Stromal cell of bone marrow (primary cell): ENCODE measurements at places on chromosomes 3 and 15.

DNA sequence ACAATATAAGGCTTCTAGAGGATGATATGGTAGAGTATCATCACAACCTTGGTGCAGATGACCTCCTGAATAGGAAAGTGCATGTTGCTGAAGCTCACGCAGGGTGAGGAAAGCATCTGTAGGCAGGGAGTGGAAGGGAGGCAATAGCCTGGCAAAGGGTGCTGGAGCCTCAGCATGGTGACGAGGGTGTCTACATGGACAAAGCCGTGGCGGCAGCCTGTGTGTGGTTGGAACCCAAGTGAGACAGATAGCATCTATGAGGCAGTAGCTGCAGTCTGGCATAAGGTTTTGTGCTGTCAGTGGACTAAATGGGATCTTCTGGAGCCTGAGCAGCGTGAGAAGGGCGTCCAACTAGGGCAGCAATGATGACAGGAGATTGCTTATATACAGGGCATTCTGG is 132.5 kb downstream of the DLG1 start:
- no peak for DNase-seq

DNA sequence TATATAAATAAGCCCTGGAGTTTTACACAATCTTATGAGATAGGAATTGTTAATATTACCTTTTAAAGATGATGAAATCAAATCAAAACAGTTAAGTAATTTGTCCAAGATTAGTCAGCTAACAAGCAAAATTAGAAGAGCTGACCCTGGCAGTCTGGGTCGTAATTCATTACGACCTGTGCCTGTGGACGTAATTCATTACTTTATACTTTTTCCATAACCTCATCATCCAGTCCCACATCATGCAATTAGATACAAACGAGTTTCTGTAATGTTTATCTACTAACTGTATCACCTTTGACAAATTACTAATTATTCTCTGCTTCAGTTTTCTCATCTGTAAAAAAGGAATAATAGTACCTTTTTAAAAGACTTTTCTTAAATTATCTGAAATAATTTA is 665.9 kb downstream of the ZBBX start:
- DNase-seq: no peak

DNA sequence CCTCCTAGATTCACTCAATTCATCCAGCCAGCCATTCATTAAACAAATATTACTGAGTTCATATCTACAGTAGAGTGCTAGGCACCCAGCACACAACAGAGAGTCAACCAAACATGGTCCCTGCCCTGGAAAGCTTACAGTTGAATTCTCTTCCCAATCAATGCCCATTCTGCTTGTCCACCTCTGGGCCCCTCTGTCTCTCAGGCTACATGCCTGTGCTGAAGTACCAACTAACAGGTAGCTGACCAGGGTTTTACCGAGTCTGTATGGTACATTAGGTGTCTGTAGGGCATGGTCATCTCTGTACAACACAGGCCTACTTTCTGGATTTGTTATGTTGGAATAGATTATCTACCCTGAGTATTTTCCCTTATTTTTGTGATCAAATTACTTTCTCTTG is 23.3 kb downstream of the PLD1 start:
- no peak for DNase-seq

GRCh38 chr3:184320104-184320445 is 5.7 kb downstream of the EIF4G1 start:
- peak; percentile 98 for DNase-seq

DNA sequence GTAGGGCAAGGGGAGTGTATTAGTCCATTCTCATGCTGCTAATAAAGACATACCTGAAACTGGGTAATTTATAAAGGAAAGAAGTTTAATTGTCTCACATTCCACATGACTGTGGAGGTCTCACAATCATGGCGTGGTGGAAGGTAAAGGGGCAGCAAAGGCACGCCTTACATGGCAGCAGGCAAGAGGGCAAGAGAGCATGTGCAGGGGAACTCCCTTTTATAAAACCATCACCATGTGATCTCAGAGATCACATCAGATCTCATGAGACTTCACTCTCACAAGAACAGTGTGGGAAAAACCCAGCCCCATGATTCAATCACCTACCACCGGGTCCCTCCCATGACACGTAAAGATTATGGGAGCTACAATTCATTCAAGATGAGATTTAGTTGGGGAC is 41.4 kb downstream of the SUMF1 start:
- no peak for DNase-seq

DNA sequence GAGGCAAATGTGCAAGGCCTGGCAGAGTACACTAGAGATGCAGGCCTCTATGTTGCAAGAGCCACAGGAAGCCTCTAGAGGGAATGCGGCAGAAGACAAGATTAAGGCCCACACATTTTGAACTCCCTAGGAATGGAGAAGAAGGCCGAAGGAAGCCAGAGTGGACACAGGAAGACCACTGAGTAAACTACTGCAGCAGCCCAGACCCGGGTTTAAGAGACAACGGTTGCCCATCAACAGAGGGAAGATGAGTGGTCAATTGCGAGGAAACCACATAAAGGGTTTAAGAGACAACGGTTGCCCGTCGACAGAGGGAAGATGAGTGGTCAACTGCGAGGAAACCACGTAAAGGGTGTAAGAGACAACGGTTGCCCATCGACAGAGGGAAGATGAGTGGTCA is 14.6 kb downstream of the CHSY1 start:
- no peak for DNase-seq

DNA sequence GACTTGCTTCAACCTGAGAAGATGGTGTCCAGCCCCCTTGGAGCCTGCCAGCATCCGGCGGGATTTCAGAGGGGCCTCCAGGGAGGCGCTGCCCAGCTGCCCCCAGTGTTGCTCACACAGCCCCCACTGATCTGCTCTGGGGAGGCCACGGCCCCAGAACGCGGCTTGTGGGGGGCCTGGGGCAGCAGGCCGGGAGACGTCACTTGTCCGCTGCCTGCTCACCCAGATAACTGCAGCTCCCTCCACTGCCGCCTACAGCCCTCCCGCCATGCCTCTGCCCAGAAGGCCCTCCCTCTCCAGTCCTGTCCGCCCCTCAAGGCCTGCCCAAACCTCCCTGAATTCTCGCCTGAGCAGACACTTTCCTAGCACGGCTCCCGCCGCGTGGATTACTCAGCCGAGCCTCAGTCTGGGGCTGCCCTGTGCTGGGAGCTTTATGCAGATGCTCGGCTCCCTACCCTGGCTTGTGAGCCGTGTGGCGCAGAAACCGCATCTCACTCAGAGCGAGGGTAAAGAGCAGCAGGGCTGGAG is 17.2 kb upstream of the ADIPOQ start:
- peak; percentile 47 for DNase-seq

- DNase-seq: no peak
Observed at GRCh38 chr15:86178845-86179244, 99.2 kb downstream of the AGBL1 start.

DNA sequence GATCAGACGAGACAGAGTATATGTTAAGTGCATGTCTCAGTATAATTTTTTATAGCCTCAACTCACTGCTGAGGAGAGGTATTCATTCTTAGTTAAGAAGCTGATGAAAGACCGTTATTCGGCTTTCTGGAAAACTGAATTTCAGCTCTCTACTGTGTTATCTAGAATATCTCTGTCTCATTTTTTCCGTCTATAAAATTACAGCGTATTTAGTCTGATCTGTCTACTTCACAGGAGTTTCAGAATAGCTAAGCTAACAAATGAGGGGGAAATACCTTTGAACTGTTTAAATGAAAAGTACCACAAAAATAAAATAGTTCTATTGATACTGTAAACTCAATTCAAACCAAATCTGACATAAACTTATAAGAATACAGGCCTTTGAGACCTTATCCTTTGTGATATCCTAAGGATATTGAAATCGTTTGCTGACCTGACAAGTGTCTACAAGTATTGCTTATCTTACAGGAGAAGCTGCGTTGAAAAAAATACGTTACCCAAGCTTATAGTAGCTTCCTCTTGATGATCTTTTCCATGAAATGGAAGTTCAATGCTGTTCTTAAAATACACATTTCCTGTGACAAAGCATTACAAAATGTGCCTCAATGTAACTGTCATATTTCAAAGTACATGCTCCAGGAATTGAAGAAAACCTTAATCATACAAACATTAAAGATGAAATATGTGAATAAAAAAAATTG is 104.6 kb downstream of the IL1RAP start:
- no peak for DNase-seq

DNA sequence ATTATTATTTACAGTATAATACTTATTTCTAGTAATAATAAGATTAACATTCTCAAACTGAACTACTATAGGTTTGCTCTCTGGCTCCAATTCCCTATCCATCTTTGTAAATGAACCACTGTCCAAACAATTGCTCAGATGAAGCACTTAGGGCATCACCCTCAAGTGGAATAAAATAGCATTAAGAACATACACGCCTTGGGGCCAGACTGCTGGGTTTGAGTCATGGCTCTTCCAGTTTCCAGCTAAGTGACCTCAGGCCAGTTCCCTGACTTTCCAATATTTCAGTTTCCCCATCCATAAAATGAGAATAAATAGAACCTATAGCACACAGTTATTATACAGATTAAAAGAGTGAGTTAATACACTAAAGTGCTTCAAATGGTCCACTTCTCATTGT is 507.2 kb downstream of the MAGI1 start:
- no peak for DNase-seq

DNA sequence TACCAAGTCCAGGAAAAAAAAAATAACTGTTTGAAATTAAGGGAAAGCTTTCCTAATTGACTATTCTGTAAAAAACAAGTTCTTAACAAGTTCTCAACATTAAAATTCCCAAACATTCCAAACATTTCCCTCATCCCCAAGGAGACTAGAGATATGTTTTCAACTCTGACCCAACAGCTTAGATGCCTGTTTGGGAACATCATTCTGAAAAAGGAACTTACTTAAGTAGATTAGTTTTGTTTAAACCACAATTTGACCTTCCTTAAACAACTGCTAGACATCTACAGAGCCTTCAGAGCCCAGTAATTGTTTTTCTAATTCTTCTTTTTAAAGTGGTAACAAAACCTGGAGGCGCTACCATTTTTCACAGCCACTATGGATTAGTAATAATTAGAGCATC is 12.8 kb downstream of the UBR1 start:
- no peak for DNase-seq

- DNase-seq: no peak
Observed at GRCh38 chr3:123947482-123947881, 13.5 kb downstream of the CCDC14 start.

DNA sequence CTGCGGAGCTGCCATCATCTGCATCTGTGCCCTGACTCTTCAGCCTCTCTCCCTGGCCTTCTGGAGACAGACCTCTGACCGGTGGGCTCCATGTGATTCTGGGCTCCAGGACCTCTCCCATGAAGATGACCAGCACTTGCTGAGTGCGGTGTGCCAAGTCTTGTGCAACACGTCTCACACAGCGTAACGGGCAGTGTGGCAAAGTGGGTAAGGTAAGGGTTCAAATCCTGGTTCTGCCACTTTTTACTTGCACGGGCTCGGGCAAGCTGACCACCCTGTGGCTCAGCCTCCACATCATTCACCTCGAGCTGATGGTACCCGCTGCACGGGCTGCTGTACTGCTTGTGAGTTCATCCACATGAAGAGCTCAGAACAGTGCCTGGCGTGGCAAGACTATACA is 6.5 kb upstream of the SYNM start:
- no peak for DNase-seq

DNA sequence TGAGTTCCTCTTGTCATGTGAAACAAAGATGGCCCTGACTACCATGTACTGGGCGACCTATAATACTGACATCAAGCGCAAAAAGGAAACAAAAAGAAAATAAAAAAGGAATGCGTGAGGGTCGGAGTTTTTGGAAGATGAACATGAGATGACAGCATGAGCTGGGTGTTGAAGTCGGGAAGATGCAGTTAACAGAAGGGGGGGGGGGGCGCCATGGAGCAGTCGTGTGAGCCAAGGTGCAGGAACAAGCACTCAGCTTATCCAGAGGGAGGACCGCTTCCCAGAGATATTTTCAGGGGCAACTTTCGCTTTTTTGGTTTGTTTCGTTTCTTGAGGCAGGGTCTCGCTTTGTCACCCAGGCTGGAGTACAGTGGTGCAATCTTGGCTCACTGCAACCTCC is 110.2 kb downstream of the RORA start:
- no peak for DNase-seq

- DNase-seq: no peak
Observed at GRCh38 chr15:70356919-70357318, 259.2 kb upstream of the TLE3 start.

DNA sequence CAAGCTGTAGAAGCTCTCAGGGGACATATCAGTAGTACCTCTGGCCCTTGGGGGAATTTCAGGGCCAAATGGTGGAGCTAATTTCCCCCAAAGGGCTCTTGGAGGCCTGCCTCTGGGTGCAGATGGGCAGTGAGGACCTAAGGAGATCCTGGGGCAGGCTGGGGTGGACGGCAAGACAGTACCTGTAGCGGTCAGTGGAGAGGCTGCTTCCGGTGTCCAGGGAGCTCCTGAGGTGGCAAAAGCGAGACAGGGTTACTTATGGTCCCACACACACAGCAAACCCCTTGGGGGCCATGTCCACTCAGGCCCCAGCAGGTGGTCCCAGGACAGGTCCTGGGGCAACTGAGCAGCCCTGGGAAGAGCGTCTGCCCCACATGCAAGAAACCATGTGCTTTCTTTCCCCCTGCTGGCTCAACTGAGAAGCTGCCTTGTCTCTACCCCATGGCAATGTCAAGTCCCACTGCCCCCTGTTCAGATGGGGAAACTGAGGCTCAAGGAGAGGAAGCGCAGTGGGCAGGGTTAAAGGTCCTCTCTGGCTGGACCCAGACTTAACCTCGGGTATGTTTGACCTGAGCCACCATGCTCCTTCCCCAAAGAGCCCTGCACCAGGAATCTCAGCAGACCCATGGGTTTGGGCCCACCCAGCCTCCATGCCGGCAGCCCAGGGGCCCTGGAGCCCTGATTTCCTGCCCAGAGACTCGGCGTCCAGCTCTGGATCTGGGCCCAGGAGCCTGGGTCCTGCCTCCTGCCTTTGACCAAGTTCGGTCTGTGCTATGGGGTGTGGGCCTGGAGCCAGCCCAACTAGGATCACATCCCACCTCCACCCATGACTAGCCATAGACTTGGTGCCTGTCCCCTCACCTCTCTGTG is 25.7 kb downstream of the IQSEC1 start:
- no peak for DNase-seq

GRCh38 chr3:16994854-16995525 is 110.2 kb downstream of the PLCL2 start:
- DNase-seq: no peak

- DNase-seq: no peak
Observed at GRCh38 chr3:157671656-157672055, 168.4 kb upstream of the VEPH1 start.

- DNase-seq: no peak
Observed at GRCh38 chr15:43928152-43928551, 101.3 kb downstream of the WDR76 start.

- peak; percentile 99 for DNase-seq
Observed at GRCh38 chr3:152258448-152259393, 10.0 kb upstream of the MBNL1 start.

- peak; percentile 88 for DNase-seq
Observed at GRCh38 chr3:28940530-28940929, 340.3 kb upstream of the RBMS3 start.

GRCh38 chr3:40862946-40863345 is 336.4 kb upstream of the CTNNB1 start:
- DNase-seq: no peak
